Activated CD8-positive, alpha-beta T cell treated with anti-CD3 and anti-CD28 coated beads for 36 hours (primary cell): ENCODE measurements at places on chromosomes 3 and 15.

GRCh38 chr3:164851204-164851603 is 227.1 kb downstream of the SI start:
- no peak for DNase-seq

- DNase-seq = no peak
Measured at GRCh38 chr3:47636225-47636624, 57.6 kb upstream of the CSPG5 start.

GRCh38 chr15:33148129-33148751 is 46.3 kb downstream of the FMN1 start:
- peak; percentile 7 for DNase-seq

- no peak for DNase-seq
Measured at GRCh38 chr3:187989575-187990153, 164.3 kb upstream of the LPP start.

GRCh38 chr3:87796137-87796842 is 262.5 kb downstream of the CGGBP1 start:
- DNase-seq = no peak

- no peak for DNase-seq
Measured at GRCh38 chr3:182392182-182392937, 400.9 kb upstream of the ATP11B start.

GRCh38 chr3:177446165-177446601 is 248.9 kb upstream of the TBL1XR1 start:
- no peak for DNase-seq

GRCh38 chr3:62961874-62962556 is 86.8 kb upstream of the CADPS start:
- no peak for DNase-seq

DNA sequence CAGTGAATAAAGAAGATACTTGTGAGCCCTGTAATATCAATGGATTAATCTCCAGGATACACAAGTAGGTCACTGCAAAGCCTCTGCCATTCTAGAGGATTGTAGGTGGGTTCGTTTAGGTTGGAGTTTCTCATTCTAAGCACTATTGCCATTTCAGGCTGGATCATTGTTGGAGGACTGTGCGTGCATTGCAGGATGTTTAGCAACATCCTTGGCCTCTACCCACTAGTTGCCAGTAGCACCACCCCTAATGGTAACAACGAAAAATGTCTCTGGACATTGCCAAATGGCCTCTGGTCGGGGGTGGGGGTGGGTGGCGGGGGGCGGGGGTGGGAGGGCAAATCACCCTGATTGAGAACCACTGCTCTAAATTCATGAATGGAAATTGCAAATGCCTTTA is 4.9 kb upstream of the IFT57 start:
- no peak for DNase-seq
